ENCODE measurements at places on chromosomes 7 and 10.
A peak's percentile ranks its signal among the peaks of the same experiment; 100 is the strongest.

DNA sequence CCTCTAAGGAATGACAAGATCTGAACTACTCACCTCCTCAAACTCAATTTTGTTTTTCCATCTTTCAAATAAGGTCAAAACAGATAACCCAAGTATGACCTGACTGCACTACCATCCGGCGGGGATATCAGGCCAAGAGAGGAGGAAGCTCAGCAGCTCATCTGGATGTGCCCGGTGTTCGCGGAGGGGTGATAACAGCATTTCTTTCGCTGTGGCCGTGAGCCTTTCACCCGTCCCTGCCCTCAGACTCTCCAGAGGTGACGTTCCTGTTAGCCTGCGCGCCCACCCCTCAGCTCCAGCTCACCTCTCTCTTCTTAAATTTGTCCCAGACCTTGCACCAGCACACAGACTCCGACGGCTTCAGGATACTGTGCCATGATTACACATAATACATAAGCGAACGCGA, 526 bp downstream of the ZNF248 start:
- peak overlapping the region; percentile 90 for H3K4me3 ChIP-seq
- H3K27ac ChIP-seq = peak overlapping the region; percentile 99
- H3K4me1 ChIP-seq = peaks cover 5% of the 10 kb centered on the region

DNA sequence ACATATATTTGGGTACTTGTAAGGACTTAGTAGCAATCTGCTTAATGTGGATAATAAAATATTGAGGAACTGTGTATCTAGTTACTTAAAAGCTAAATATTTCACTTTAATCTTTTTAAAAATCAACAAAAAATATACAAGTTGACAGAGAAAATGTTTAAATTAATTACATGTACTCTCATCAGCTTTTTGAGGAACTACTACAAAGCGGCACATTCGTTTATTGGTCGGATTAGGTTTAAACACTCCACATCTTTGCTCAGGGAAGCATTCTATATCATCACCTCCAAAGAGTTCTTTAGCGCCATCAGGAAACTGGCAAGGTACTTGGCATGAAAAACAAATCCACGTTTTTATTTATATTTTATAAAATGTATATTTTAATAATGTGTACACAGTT, 1.6 kb downstream of the ATOH7 start:
- no peak overlapping the region for H3K27ac ChIP-seq
- no peaks in the 10 kb centered on the region for H3K4me1 ChIP-seq
- no peak overlapping the region for H3K4me3 ChIP-seq
- no peaks in the 10 kb centered on the region for H3K36me3 ChIP-seq

GRCh38 chr7:3386423-3387190, 85.6 kb downstream of the SDK1 start:
- H3K27me3 ChIP-seq = no peaks in the 10 kb centered on the region
- no peak overlapping the region for H3K27ac ChIP-seq
- no peak for DNase-seq
- no peaks in the 10 kb centered on the region for H3K36me3 ChIP-seq
- H3K4me3 ChIP-seq = no peak overlapping the region

DNA sequence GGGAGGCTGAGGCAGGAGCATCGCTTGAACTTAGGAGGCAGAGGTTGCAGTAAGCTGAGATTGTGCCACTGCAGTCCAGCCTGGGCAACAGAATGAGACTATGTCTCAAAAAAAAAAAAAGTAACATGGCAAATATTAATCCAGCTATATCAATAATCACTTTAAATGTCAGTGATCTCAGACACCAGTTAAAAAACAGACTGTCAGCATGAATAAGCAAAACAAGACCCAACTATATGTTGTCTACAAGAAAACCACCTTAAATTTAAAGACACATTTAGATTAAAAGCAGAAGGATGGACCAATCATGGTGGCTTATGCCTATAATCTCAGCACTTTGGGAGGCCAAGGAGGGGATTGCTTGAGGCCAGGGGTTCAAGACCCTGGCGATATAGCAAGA, 8.5 kb upstream of the ATE1 start:
- H3K4me1 ChIP-seq = no peaks in the 10 kb centered on the region
- no peaks in the 10 kb centered on the region for H3K36me3 ChIP-seq
- no peak overlapping the region for H3K4me3 ChIP-seq
- H3K27ac ChIP-seq = no peak overlapping the region

DNA sequence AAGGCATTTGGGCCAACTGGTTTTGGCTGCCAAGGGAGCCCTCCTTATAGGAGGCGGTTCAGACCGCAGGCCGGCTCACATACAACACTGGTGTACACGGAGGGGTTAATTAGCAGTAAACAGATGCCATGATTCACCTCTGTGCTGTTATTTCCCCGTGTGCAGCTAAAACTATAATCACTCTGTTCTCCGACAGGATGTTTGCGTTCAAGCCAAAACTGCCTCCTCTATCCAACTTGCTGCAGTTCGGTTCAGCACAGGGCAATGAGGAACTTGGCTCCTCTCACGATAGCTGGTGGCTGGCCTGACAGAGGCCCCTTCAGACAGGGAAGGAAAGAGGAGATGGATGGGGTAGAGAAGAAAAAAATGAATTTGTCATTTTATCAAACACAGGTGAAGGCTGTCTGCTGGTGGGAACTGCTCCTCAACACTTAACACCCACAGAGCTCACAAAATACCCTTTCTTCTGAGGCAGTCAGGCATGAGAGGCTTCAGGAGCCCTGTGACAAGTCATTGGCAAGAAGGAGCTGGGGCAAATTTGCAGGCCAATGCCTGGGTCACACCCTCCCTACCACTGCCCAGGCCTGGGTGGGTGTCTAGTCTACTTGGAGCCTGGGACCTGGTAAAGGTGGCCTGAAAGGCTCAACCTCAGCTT, 24.0 kb downstream of the KCNMA1 start:
- H3K27ac ChIP-seq = no peak overlapping the region
- H3K36me3 ChIP-seq = peaks cover 3% of the 10 kb centered on the region
- no peak overlapping the region for H3K4me3 ChIP-seq
- H3K27me3 ChIP-seq = no peaks in the 10 kb centered on the region
